ENCODE measurements at places on chromosomes 12 and 14. TPM values are rescaled to one million over a fixed set of nuclear protein-coding genes. Genes with fewer than 3 reads are reported as not detected.

GRCh38 chr12:117322428-117322827 lies 39.0 kb downstream of the NOS1 start:
- no peak for DNase-seq

DNA sequence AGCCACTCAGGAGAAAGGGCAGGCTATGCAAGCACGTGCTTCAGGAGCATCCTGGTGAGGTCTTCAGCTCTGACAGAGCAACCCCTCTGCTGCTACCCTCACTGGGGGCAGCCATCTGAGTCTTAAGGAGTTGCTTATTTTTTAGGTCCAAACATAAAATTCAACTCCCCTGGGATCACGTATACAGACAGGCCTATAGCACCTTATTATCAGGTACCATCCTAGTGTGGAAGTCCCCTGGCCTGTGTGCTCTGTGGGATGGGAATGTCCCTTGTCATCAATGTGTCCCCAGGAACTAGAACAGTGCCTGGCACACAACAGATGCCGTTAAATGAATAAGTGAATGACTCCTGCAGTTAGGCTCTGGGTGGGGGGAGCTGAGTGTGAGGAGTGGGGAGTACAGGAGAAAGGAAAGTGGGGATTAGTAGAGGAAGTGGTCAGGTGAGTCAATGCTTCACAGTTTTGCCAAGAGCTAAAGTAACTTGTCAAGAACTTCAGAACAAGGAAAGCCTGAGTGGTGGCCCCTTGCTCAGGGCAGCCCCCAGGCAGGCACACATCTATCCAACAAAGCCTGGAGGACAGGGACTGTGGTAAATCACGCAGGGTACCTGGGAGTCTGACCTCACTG lies 33.5 kb downstream of the DAD1 start:
- peak; percentile 83 for DNase-seq

KLRG1 gene
- 10.1 TPM for total RNA-seq

GRCh38 chr14:44448951-44449358 lies 58.1 kb downstream of the FSCB start:
- DNase-seq = no peak

GRCh38 chr14:38987781-38988180 lies 115.3 kb downstream of the SEC23A start:
- DNase-seq = no peak

AKAP3 gene
- total RNA-seq = 3.5 TPM

DNA sequence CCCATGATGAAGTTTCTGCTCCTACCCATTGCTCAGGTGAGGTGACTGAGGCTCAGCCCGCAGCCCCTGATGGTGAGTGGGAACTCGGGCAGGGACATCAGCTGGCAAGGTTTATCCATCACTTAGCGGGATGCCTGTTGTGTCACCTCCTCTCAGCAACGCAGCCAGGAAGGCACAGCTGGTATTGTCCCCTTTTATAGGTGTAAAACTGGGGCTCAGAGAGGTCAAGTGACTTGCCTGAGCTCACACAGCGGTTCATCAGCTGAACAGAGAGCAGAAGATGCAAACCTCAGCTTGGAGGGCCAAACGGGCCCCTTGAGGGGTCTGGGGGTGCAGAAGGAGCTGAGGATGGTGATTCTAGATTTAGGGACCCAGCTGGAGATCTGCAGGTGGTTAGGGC lies 143.6 kb downstream of the PHETA1 start:
- no peak for DNase-seq

DNA sequence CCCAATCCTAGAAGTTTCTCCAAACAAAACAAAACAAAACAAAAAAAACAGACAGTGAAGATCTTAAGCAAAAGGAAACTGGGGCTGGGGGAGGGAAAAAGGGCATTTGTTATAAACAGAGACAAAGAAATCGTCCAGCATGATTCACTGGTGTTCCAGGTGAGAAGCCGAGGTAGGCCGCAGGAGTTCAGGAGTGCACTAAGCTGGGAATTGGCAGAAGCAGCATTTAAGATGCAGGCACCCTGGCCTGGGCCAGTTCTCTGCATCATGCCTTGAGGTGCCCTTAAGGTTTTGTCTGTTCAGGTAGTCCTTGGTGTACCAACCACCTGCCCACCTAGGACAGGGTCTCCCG lies 11.2 kb downstream of the TBX3 start:
- no peak for DNase-seq

DNA sequence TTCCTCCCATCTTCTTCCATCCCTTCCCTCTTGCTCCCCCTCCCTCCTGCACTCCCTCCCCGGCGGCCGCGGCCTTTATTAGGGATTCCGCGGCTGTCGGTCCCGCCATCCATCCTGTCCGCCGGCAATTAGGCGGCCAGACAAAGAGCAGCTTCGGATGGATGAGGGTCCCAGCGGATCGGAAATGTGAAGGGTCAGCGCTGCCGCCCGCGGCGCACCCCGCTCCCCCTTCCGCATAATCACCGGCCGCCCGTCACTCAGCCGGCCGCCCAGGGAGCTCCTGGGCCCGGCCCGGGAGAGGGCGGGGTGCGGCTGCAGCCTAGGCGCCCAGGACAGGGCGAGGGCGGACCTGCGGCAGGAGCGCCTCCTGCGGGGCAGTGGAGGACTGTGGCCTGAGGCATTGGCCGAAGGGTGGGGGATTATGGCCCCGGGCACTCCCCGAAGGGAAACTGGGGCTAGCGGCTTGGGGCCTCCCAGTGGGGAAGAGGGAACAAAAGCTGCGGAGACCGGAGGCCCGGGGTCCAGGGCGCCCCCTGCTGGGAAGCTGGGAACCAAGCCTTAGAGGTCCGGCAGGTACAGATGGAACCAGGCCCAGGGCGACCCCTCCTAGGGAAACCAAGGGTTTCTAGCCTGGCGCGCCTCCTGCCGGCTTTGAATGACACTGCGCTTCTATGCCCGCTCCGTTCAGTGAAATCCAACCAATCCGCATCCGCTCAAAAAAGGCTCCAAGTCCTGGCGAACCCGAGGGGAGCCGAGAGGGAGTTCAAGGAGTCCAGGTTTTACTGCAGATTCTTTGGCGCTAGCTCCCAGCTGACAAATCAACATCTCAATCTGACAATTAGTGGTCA lies 4.4 kb upstream of the DNAJC22 start:
- peak; percentile 93 for DNase-seq

DNA sequence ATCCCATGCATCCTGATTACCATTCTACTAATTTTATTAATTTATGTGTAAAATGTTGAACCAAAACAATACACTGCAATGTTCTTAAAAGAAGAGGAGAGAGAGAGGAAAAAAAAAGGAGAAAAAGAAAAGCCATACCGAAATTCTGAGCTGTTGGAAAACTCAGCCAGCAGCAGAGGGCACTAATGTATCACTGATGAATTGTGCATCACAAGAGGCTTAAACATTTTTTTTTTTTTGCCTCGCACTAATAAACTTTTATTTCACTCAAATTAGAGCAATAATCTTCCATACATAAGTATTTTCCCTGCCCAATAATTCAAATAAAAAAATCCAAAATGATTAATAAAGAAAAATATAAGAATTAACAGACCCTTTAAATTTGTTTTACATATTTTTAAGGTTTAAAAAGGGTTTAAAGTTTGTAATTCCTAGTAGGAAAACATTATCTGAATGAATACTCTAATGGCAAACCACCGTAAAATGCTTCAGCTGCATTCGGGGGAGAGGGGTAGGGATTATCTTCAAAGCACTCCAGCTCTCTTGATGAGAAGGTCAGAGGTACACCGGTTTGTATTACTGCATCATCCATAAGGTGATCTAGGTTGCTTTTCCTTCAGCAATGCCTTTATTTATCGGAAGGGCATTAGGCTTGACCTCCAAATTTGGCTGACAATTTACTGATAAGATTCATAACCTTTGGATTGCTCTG lies 41.9 kb downstream of the ATP23 start:
- peak; percentile 52 for DNase-seq

GRCh38 chr12:88371416-88372183 lies 208.7 kb downstream of the KITLG start:
- no peak for DNase-seq

RNASE4 gene
- 1.1 TPM for total RNA-seq

MYO1A gene
- 2.6 TPM for total RNA-seq
